ENCODE measurements at places on chromosomes 6 and 20. TPM values are rescaled to one million over a fixed set of nuclear protein-coding genes. Genes with fewer than 3 reads are reported as not detected.

DNA sequence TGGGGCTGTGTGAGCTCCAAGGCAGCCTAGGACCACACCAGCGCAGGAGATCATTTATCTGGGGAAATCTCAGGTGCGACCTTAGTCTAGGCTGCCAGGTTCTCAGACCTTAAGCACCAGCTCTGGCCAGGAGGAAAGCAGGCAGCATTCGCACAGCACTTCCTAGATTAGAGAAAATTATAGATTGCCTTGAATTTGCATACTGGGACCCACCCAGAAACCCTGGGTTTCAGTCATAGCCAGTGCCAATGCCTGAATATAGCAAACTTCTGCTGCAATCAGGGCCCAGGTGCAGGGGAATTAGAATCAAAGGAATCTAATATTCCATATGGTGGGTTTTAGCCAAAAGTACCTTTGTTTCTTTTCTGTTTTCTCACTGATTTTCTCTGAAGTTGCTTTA, 204.3 kb upstream of the CST7 start:
- no peak for DNase-seq

DNA sequence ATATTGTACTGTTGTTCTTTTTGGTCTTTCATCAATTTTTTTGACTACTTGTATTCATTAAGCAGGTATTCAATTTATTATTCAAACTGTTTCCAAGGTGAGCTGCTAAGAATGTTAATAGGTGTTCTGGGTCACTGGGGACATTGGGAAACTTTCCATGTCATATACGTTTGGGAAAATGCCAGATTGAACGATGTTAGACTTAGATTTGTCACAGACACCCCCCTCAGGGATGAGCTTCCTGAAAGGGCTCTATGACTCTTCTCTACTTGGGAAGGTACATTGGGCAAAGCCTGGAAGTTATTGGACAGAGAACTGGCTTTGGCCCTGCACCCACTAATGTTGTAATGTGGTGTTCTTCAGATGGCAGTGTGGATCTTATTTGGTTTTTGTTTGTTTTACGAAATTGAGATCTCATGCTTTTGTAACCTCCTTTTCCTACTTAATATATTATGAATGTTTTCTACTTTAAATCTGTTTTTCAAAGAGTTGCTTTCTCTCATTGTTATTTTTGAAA, 42.1 kb downstream of the PLCB4 start:
- no peak for DNase-seq

- DNase-seq, result no peak
Observed at GRCh38 chr6:39684790-39685488, 40.3 kb downstream of the KIF6 start.

GRCh38 chr6:13554929-13555333, 19.5 kb upstream of the SIRT5 start:
- DNase-seq, result no peak

GRCh38 chr6:142822383-142822782, 122.6 kb downstream of the HIVEP2 start:
- DNase-seq, result no peak

DNA sequence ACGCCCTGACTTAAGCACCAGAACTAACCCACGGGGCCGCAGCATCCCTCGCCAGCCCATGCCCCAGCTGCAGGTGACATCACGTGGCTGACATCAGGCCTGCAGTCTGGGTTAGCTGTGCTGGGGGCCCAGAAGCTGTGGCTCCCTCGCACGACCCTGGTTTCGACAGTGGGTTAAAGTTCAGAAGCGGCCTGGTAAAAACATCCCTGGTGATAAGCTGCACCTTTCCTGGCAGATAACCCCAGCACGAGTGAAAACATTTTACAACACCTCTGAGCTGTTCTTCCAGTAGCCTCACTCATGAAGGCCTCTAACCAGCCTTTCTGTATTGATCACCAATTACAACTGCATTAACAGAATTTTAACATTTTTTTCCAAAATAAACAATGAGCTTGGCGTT, 136.4 kb upstream of the RREB1 start:
- DNase-seq, result no peak

SPATA25 gene
- 1.2 TPM for total RNA-seq

FILIP1 gene
- 0.51 TPM for total RNA-seq

- DNase-seq, result no peak
Observed at GRCh38 chr20:23144856-23145255, 58.7 kb upstream of the CD93 start.

DNA sequence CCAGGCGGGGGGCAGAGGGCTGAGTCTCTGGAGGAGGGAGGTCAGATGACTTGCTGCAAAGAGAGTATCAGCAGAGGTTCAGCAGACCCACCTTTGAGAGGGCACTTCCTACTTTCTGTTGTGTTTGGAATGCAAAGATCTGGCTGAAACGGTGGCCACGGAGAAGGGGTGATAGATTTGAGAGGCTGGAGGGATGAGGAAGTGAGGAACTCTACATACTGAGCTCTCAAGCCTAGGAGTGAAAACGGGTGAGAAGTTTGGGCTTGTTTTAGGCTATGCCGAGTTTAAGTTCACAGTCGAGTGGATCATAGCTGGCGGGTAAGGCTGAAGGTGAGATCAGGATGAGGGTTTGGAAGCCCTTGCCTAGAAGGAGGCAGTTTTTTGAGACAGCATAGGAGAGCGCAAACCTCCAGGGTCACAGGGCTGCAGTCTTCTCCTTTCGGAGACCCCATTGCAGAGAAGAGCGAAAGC, 477 bp upstream of the ITPA start:
- DNase-seq, result no peak

- DNase-seq, result peak; percentile 59
Observed at GRCh38 chr20:32482143-32482441, 103.0 kb downstream of the NOL4L start.

DNA sequence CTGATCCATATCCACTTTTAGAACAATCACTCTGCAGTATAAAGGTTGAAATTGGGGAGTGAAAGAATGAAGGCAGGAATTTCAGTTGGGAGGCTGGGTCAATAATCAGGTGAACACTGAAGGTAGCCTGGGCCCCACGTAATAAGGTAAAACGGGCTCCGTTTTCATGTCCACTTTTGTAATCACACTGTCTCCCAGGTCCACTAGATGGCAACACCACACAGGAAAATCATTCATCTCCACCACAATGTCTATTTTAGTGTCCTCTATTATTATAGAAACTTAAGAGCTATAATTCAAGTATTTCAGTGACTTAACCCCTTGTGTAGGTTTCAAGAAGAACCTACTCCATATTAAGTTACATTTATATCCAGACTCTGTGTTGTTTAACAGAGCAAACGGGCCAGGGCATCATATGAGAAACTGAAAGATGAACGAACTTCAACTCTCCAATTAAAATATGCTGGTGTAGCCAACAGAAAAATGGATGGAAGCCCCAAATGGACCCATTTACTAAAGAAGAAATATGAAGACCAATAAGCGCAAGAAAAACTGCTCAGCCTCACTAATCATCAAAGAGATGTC, 45.9 kb upstream of the MC3R start:
- no peak for DNase-seq

- no peak for DNase-seq
Observed at GRCh38 chr20:2794866-2795447, 5.5 kb downstream of the CPXM1 start.

DNA sequence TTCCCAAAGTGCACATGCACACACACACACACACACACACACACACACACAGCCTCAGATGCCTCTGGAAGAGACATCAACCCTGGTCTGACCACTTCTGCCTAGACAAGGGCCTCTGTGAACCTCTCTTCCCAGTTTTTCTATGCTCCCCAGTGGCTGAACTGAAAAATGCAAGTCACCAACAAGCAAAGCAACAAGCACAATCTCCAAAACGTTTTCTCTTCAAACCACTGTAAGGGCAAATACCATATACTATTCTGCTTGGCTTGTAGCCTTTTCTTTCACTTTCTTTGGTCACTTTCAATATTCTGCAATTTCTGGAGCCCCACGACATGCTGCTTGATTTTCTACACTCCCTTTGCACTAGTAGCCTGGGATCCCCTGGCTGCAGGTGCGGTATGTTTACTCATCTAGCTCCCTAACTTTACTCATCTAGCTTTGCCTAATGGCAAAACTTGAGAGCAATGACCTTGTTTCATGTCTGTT, 121.4 kb upstream of the DST start:
- no peak for DNase-seq

- no peak for DNase-seq
Observed at GRCh38 chr6:127893541-127893940, 7.3 kb downstream of the THEMIS start.

SRMS gene
- not detected for total RNA-seq

- DNase-seq, result peak; percentile 51
Observed at GRCh38 chr6:33802186-33802958, 1.4 kb downstream of the MLN start.

DNA sequence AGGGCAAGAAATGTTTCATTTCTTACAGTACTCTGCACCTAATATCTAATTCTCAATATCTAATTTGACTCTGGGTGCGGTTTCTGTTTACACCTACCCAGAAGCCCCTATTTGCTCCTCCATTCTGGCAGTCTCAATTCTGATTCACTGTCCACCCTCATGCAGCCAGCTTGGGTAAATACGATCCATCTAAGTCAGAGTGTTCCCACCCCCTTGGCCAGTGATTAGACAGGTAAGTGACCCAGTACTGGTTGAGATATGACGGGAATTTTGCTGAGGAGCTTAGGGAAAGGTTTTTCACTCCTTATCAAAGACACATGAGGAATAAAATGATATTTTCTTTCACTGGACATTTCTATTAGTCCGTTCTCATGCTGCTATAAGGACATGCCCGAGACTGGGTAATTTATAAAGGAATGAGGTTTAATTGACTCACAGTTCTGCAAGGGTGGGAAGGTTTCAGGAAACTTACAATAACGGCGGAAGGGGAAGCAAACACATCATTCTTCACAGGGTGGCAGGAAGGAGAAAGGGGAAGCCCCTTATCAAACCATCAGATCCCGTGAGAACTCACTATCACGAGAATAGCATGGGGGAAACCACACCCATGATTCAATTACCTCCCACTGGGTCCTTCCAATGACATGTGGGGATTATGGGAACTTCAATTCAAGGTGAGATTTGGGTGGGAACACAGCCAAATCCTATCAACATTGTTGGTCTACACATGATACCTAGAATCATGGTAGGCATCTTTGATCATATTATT, 29.4 kb downstream of the GLO1 start:
- no peak for DNase-seq

MRPL2 gene
- total RNA-seq, result 46.6 TPM

DNA sequence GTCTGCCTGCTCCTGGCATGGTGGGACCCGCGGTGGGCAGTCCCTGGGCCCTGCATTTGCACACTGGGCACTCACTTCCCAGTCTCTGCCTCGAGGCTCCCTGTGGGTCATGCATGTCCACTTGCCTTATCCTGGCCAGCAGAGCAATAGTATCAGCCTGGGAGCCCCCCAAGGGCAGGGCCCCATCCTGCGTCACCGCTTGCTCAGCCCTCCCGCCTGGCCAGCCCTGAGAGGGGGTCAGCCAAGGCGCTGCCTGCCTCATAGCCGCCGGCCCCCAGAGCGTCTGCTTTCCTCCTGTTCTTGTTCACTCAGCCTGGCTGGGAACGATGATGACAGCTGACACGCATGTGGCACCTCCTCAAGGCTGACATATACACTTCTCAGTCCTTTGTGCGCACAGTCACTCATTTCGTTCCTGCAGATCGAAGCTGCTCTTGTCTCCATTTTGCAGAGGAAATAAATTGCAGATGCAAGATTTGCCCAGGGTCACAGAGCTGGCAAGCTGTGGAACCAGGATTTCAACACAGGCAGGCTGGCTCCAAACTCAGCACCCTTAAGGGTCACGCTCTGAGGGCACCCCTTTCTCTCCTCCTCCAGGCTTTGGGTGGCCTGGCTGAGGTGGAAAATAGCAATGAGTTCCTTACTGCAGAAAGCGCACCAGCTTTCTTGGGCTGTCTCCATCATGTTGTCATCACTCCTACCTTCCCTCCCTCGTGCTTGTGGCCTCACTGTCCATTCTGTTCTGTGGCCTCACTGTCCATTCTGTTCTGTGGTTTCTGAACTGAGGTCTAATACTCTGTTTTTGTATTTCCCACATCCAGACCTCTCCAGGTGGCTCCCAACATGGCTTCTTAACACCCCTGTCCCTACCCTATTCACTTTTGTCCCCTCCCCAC, 17.2 kb downstream of the KCNK17 start:
- DNase-seq, result no peak

GRCh38 chr20:33693289-33693688, 7.1 kb upstream of the E2F1 start:
- no peak for DNase-seq

MATN4 gene
- 0.10 TPM for total RNA-seq

- no peak for DNase-seq
Observed at GRCh38 chr20:34246126-34246626, 5.0 kb downstream of the ASIP start.

PPP1R14C gene
- 3.3 TPM for total RNA-seq

GRCh38 chr20:9330151-9330550, 184.2 kb upstream of the LAMP5 start:
- DNase-seq, result no peak

XKR7 gene
- not detected for total RNA-seq

GRCh38 chr6:135534773-135535380, 37.3 kb upstream of the AHI1 start:
- DNase-seq, result no peak

DNA sequence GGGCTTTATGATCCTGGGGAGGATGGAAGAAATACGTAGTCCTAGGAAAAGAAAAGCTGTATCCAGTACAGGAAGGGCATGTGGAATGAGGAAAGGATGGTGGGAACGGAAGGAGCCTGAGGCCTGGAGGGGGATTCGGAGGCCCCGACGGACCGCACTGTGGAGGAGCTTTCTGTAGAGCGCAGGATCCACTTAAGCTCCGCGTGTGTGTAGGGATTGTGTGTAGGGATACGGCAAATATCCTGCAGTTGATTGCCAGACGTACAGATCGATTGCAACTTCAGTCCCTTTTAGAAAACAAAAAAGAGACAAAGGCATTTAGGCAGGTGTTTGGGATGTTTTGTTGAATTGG, 32.6 kb upstream of the JAG1 start:
- no peak for DNase-seq
